Mesenteric fat pad (tissue), 1 donor: ENCODE measurements at places on chromosomes 7 and 10. TPM values are rescaled to one million over a fixed set of nuclear protein-coding genes. Genes with fewer than 3 reads are reported as not detected.

The ZNF736 gene
- 11.6 TPM for total RNA-seq

The LRRC17 gene
- 1.2 TPM for total RNA-seq

The FZD8 gene
- 13.0 TPM for total RNA-seq

The DOCK1 gene
- 46.0 TPM for total RNA-seq

The ZNF853 gene
- 4.1 TPM for total RNA-seq

The TLX1 gene
- not detected for total RNA-seq

The NUTM2B gene
- 0.48 TPM for total RNA-seq

The ASIC3 gene
- 0.87 TPM for total RNA-seq

The NEUROD6 gene
- not detected for total RNA-seq

The IFIT1B gene
- total RNA-seq, result not detected

The UTF1 gene
- total RNA-seq, result not detected

The NPTX2 gene
- 23.8 TPM for total RNA-seq

The KLF14 gene
- total RNA-seq, result 2.9 TPM

The PPP1R3A gene
- total RNA-seq, result not detected

The BAIAP2L1 gene
- total RNA-seq, result 4.6 TPM

The PLXDC2 gene
- 58.7 TPM for total RNA-seq

The AKR1E2 gene
- total RNA-seq, result 9.2 TPM

The C7orf57 gene
- not detected for total RNA-seq

The PKD2L1 gene
- 0.39 TPM for total RNA-seq

The PTER gene
- 14.2 TPM for total RNA-seq
